AG09319 (cell line): ENCODE measurements at places on chromosomes 16 and 17.

GRCh38 chr17:79618383-79619067 is 7.7 kb upstream of the RBFOX3 start:
- DNase-seq = no peak

GRCh38 chr17:57603978-57604377 is 141.1 kb downstream of the CCDC182 start:
- DNase-seq = no peak

DNA sequence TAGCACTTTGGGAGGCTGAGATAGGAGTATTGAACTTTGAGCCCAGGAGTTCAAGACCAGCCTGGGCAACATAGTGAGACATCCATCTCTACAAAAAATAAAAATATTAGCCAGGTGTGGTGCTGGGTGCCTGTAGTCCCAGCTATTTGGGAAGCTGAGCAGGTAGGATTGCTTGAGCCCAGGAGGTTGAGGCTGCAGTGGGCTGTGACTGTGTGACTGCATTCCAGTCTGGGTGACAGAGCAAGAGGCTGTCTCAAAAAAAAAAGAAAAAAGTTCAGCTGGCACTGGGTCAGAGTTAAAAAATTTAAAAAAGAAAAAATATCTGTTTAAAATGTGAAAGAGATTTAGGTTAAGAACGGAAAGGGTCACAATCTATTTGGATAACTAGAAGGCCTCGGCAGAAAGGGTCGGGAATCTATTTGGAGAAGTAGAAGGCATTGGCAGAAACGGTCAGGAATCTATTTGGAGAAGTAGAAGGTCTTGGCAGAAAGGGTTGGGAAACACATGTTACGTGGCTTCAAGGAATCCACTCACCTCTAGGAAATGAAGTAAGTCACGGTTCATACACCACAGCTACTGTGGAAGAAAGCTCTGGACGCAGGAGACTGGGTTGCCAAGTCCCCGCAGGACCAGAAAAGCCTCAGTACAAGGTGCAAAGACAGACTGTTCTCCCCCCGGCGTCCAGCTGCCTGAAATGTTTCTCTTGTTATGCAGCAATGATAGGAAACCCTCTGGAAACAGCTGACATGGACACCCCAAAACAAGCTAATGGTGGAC is 25.3 kb downstream of the LMF1 start:
- DNase-seq = no peak

- DNase-seq = no peak
Observed at GRCh38 chr17:6749519-6749918, 6.3 kb upstream of the XAF1 start.

DNA sequence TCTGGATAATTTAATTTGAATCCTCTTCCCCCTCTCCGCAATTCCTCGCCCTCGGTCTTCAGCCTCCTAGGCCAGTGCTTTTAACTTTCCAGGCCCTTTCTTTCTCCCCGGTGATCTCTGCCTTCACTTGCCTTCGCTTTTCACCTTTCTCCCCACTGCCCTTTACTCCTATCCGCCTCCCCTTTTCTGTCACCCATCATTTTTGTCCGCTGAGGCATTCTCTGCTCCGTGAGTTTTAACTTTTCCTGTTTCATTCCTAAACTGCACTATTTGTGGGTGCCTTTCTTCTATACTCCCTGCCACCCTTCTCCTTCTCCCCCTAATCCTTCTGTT is 729 bp downstream of the LONP2 start:
- DNase-seq = no peak

- no peak for DNase-seq
Observed at GRCh38 chr17:76988796-76989195, 120.6 kb downstream of the MGAT5B start.

DNA sequence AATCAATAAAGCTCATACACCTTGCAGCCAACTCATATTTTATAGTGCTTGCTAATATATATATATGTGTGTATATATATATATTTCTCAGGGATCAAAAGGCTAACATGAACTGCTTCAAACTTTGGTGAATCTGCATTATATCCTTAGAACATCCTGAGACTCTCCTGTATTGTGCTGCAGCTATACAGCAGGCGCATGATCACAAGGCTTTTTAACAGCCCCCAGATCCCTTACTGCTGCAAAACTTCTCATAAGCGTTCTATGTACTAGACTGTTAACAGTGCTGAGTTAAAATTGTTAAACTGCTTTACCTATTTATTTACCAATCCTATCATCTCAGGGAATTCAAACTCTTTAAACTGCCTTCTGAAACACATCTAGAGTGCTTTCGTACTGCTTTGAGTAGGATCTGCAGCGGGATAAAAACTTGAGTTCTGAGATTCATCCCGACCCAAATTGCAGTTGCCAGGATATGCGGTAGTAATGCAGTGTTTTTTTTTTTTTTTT is 1.3 kb downstream of the GPATCH8 start:
- no peak for DNase-seq

DNA sequence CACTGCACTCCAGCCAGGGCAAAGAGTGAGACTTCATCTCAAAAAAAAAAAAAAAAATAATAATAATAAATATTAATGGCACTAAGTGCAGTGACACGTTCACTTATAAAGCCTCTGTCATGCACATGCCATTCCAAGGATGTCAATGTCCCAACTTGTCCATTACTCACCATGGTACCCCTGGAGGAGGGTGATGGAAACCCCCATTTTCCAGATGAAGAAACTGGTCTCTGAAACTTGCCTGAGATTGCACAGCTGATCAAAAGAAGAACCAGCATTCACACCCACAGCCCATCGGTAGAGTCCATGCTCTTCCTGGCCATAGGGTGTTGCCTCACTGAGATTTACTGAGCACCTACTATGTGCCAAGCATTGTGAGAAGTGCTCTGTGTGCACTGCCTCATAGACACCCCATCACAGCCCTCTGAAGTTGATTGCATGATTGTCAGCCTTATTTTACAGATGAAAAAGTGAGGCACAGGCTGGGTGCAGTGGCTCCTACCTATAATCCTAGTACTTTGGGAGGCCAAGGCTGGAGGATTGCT is 123.7 kb downstream of the ABCC1 start:
- DNase-seq = no peak

GRCh38 chr16:17380613-17381012 is 90.1 kb downstream of the XYLT1 start:
- DNase-seq = no peak

DNA sequence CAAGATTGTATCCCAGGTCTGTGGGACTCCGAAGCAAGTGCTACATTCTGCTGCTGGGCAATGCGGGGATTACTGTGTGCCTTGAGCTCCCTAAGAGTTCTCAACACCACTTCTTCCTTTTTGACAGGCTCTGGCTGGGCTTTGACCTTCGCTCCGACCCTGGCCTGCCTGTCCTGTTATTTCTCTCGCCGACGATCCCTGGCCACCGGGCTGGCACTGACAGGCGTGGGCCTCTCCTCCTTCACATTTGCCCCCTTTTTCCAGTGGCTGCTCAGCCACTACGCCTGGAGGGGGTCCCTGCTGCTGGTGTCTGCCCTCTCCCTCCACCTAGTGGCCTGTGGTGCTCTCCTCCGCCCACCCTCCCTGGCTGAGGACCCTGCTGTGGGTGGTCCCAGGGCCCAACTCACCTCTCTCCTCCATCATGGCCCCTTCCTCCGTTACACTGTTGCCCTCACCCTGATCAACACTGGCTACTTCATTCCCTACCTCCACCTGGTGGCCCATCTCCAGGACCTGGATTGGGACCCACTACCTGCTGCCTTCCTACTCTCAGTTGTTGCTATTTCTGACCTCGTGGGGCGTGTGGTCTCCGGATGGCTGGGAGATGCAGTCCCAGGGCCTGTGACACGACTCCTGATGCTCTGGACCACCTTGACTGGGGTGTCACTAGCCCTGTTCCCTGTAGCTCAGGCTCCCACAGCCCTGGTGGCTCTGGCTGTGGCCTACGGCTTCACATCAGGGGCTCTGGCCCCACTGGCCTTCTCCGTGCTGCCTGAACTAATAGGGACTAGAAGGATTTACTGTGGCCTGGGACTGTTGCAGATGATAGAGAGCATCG is 2.4 kb downstream of the SLC16A13 start:
- DNase-seq = no peak

- no peak for DNase-seq
Observed at GRCh38 chr17:64741038-64741641, 79.0 kb upstream of the SMURF2 start.

DNA sequence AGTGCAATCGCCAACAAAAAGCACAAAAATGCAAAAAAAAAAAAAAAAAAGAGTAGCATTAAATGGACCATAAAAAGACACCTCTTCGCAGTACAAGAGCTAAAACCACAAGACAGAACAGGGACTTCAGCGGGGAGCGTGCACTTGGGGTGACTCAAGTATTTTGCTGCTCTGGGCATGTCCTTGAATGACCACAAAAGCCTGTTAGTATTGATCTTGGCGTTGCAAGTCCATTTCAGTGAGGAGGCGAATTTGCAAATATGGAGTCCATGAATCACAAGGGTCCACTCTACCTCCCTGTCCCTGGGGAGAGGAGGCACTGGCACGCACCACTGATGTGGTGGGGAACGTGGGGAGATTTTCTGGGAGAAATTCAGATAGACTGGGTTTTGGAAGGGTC is 78.9 kb downstream of the CNGB1 start:
- DNase-seq = peak; percentile 86

DNA sequence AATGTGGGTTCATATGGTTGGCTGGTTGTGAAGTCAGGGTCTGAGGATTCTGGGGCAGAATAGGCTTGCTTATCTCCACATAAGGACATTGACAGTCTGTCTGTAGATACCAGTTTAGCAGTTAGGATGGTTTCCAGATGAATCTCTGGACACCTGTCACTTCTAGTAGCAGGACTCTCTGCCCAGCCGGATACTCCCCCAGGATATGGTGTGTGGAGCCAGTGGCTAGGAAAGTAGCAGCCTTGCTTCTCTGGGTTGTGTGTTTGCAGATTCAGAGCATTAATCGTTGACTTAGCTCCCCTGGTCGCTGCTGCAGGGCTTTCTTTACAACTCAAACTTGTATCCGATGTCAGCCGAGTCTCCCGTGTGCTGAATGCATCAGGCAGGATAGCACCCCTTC is 45.2 kb downstream of the CLEC16A start:
- no peak for DNase-seq

DNA sequence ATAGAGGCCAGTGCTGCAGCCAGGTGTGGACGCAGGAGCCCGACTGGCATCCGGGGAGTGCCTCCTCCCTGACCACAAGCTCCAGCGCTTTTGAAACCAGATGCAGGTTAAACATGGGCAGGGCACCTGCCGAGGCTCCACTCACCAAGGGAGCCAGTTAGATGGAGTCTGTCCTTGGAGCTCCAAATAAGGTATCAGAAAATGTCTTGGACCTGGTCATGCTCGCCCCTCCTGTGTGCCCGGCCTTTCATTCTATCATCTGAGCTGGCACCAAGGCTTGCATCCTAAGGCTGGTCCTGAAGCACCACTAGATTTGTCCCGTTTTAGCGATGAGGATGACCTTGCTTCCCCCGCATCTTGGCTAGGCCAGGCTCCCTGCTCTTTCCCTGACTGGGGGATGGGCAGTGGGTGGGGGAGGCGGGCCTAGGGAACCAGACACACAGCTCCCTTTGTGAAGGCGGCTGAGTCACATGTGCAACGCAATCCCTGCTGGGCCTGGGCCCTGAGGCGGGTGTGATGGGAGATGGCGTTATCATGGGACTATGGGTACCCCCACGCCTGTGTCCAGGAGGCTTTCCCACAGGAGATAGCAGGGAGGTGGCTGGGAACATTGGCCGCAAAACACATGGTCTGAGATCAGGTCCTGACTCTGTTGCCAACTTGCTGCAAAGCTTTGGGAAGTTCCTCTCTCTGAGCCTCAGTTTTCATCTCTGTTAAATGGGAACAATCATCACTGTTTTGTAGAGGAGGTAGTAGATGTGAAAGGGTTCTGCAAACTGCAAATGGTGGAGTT is 5.0 kb upstream of the ADGRG1 start:
- DNase-seq = no peak

GRCh38 chr16:3797473-3797872 is 80.1 kb upstream of the TRAP1 start:
- no peak for DNase-seq

DNA sequence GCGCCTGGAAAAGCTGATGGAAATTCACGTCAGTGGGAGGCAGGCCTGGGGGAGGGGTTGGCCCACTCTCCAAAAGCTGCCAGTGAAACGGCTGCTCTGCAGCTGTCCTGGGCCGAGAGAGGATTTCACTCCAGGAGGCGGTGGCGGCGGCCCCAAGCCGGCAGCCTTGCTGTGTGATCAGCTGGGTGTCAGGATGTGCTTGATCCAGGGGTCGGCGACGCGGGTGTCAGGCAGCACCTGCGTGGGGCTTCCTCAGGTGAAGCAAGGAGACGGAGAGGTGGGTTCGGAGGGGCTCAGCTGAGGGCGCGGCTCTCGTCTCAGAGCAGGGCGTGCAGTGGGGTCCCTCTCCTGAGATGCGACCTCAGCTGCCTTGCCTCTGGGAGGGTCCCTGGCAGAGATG is 7.0 kb downstream of the CBFA2T3 start:
- DNase-seq = no peak

DNA sequence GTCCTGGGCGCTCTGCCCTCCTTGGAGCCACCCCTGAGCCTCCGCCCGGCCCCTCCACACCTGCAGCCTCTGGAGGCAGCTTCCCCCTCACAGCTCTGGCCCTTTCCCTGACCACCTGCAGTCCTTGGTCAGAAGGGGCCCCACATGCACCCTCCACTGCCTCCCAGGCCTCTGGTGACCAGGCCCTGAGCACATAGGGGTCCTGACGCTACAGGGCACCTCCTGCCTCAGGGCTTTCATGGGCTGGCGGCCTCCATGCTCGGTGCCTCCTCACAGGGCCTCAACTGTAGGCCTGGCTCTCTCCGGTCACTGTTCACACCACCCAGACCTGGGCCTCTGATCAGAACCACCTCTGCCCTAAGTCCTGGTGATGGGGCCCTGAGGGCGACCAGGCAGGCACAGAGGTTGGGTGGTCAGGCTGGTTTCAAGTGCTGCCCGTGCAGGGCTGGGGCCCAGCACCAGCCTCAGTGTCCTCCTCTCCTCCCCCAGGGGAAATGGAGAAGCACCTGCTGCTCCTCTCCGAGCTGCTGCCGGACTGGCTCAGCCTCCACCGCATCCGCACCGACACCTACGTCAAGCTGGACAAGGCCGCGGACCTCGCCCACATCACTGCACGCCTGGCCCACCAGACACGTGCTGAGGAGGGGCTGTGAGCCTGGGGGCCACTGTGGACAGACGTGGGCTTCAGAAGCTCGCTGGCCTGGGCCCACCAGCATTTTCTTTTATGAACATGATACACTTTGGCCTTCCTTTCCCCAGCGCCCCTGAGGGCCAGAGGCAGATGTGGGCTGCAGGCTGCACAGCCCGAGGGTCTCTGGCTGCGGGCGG is 3.9 kb downstream of the APRT start:
- DNase-seq = no peak

GRCh38 chr17:82234211-82235055 is 5.6 kb downstream of the SLC16A3 start:
- DNase-seq = no peak

GRCh38 chr16:83231729-83232128 is 576.0 kb upstream of the HSBP1 start:
- DNase-seq = no peak

- DNase-seq = no peak
Observed at GRCh38 chr17:58528443-58528842, 14.0 kb upstream of the MTMR4 start.
